ENCODE measurements at places on chromosomes 5 and 9. TPM values are rescaled to one million over a fixed set of nuclear protein-coding genes. Genes with fewer than 3 reads are reported as not detected.

GRCh38 chr5:74094782-74095108, 468.7 kb downstream of the ARHGEF28 start:
- ATAC-seq = no peak

DNA sequence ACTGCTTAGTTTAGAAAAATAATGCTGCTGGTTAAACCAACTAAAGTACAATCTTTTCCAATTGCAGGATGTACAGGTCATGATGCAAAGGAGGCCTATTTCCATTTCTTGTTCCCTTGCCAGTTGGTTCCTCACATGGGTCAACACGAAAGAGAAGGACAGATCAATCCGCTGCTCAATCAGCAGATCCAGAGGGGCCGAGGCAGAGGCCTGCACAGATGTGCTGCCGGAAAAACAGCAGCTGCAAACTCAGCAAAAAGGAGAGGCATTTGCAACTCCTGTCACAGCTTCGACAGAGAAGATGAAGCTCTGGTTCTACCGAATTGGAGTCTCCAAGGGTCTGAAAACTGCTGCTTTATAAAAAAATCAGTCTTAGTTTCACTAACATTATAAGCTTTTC, 69.8 kb downstream of the NIPSNAP3B start:
- no peak for ATAC-seq

DNA sequence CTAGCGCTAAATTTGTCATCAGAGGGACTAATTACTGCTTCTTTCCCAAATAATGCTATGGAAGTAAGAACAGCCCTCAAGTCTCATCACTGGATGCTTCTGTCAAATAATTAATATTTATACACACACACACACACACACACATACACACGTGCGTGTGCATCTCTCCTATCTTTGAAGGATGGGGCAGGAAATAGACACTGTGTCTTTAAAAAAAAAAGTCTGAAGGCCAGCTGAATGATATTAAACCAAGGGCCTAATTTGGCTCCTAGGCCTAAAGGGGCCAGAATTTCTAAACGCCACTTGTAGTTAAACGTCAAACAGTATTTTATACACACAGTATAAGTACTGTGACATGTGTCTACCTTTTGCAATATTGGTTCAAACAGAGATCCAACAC, 3.3 kb downstream of the SLF1 start:
- no peak for ATAC-seq

GRCh38 chr5:12488161-12488560, 583.9 kb upstream of the CTNND2 start:
- no peak for ATAC-seq

DNA sequence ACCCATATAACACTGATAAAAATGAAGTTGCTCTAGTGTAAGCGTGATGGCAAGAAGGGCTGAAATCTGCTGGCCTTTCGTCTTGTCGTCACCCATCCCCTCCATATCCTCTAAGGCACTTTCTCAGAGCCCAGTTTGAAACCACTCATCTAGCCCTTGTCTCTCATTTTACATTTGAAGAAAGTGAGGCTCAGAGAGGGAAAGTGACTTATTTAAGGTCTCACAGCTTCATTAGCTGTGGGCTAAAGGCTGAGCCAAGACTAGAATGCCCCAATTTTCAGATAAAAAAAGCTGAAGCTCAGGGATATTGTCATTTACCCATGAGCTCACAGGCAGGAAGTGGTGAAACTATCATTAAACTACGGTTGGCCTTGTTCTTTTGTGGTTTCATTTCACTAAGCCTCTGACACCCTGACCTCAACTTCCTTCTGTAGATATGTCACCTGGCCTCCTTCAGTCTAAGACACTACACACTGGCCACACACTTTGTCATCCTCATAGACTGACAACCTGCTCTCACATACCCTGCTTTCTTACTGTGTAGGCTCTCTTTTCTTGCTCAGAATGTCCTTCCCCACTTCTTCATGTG, 176.7 kb upstream of the DMAC1 start:
- no peak for ATAC-seq

- ATAC-seq = no peak
These were observed 84.0 kb downstream of the EHMT1 start for GRCh38 chr9:137702615-137703379.

Gene MAST4
- total RNA-seq = 6.9 TPM

- ATAC-seq = no peak
These were observed 8.3 kb upstream of the NDFIP1 start for GRCh38 chr5:142100307-142100706.

GRCh38 chr5:112663146-112663545, 74.5 kb upstream of the APC start:
- ATAC-seq = no peak

GRCh38 chr9:16515879-16516301, 354.6 kb downstream of the BNC2 start:
- ATAC-seq = peak; percentile 60

DNA sequence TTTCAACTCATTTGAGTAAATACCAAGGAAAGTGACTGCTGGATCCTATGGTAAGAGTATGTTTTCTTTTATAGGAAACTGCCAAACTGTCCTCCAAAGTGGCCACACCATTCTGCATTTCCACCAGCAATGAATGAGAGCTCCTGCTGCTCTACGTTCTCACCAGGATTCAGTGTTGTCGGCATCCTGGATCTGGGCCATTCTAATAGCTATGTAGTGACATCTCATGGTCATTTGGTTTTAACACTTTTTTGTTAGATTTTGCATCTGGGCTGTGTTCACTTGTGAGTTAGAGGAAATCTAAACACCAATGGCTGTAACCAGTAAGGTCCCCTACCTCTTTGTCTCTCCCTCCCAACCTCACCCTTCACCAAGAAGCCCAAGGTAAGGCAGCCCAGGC, 115.9 kb downstream of the ATPSCKMT start:
- no peak for ATAC-seq

DNA sequence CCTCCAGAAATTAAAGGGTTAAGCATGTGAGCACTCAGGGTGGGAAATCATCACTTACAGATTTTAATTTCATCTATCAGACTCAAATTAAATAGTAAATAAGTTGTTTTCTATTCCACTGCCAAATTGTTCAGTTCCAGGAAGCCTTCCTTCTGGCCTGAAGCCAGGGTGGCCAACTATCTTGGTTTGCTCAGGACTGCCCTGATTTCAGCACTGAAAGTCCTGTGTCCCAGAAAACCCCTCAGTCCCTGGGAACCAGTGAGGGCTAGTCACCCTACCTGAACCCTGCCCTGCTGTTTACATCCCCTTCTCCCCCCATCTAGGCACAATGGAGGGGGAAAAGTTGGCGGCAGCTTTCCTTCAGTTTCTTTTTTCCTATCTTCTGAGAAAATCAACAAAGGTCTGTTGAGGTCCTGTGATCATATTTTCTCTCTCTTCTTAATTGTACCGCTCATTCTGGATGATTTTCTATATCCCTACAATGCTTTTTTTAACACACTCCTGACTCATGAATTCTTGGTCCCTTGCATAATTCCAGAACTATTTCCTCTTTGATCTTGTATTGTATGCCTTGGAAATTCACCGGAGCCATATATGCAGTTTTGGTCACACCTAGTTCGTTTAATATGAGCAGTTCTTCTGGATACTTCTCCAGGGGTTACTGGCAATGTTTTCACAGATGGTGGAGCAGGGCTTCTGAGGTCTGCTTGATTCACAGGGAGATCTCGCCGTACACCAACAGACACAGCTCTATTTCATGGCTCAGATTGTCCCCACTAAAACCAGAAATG, 103.8 kb downstream of the MAP1B start:
- peak; percentile 24 for ATAC-seq
